Right atrium auricular region (tissue), 2 donors: ENCODE measurements at places on chromosomes 5 and 9. TPM values are rescaled to one million over a fixed set of nuclear protein-coding genes. Genes with fewer than 3 reads are reported as not detected.

GRCh38 chr5:68780299-68780955 is 313.4 kb upstream of the SLC30A5 start:
- DNase-seq = no peak

- DNase-seq = peak; percentile 66
These were observed at the start of gene NXNL2 for GRCh38 chr9:88534456-88535225. Gene NXNL2 (plus strand): TSS chr9:88535178. CDS start chr9:88535435, 257 bp downstream.

DNA sequence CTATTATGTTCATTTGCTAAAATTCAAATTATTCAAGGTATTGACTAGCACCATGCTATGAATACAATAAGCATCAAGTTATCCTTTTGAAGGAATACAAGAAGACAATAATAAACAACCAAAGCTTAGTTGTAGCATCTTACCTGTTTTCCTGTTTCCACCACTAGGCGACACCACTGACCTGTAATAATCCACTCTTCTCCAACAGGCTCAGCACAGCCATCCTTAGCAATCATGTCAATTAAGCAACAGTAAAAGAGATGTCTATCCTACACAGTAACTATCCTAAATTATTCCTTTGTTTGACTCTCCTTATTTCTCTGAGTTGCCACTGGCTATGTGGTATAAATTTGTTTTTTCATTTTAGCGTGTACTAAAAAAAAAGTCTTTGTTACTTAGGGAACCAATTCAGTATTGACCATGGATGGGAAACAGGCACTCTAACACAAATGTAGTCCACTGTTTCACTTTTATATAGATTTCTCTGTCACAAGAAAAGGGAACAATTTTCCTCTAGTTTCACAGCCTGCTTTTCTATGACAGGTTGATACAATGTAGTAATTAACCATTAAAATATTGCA is 46.2 kb downstream of the PCA3 start:
- DNase-seq = no peak

DNA sequence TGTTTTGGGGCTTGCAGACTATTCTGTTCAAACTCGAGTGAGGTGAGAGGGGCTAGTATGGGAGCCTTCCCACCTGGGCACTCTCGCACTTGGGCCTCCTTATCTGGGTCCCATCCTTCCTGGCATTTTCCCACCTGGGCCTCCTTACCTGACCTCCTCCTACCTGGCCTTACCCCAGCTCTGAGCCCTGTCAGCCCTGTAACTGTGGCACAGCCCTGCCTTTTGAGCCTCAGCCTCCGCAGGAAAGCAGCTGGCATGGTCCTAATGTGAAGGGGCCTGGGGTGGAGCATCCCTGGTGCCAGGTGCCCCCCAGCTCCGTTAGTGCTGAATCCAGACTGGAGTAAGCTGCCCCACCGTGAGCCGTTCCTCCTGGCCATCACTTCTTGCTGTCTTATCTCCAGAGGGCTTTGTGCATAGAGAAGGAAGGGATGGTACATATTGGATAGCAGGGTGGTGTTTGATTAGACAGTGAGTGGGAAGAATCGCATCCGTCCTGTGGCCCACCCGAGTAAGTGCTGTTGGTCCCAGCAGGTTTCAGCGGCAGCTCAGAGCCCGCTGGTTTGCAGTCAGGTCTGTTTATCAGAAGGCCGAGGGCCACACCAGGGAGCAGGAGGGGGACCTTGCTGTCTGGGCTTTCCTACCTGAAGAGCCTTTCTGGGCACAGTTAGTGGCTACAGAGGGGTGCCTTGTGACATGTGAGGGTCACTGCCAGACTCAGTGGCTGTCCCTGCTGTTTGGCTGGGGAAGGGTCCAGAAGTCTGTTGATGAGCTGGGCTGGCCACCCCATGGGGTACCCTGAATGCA is 76.5 kb downstream of the WNK2 start:
- peak; percentile 38 for DNase-seq

DNA sequence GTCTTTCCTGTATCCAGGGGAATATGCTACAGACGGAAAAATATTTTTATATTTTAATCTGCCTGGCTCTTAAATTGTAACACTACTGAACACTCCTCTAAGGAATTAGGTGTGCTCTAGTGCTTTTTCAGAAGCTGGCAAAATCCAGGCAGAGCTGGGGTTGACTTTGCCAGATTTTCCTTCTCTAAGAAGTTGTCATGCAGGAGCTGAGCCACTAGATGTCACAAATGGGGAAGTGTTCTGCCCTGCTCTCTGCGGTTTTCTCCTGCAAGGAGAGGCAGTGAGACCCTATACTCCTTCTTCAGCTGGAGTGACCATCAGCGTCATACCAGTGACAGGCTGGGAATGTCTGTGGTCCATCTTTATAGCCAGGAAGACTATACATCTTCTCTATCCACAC is 112.5 kb downstream of the HAPLN1 start:
- no peak for DNase-seq

DNA sequence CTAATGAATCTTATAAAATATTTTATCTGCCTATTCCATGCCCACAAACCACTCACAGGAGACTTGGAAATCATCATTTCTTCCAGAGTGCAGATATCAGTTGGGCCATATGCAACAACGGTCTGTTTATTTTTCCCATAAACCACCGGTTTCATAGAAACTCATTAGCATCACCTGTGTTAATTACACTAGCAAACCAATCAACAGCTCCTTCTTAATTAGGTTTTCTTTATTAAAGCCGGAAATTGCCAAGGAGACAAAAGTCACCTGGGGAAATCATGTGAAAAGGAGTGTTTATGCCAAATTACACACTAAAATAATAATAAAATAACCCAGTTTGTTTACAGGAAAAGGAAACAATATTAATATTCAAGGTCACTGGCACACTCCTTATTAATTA is 129.6 kb downstream of the EBF1 start:
- DNase-seq = no peak

DNA sequence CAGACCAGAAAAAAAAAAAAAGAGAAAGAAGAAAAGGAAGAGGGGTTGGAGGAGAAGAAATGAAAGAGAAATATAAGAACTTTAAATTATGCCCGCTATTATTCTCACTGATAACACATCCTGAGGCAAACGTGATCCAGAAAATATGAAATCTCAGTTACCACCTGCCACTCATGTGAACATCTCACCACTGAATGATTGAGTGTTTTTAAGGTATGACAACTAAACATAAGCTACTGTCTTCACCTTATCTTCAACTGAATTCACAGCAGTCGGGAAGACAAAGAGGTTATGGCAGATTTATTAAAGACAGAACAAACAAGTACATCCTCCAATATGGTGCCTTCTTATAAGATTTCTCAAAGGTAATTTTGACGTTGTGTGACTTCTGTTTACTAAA is 327.9 kb downstream of the TMEM161B start:
- no peak for DNase-seq

RAD50 gene
- 11.5 TPM for total RNA-seq

CAPSL gene
- total RNA-seq = not detected

SELENOP gene
- 213 TPM for total RNA-seq

BTNL8 gene
- total RNA-seq = 0.59 TPM

PRSS3 gene
- total RNA-seq = 3.5 TPM

PRDM9 gene
- not detected for total RNA-seq

BARHL1 gene
- not detected for total RNA-seq

ELP1 gene
- total RNA-seq = 22.1 TPM

PCDHB1 gene
- total RNA-seq = not detected

MPDZ gene
- total RNA-seq = 57.3 TPM
